Sigmoid colon (tissue), 7 donors: ENCODE measurements at places on chromosomes 1 and 21. TPM values are rescaled to one million over a fixed set of nuclear protein-coding genes. Genes with fewer than 3 reads are reported as not detected.
A peak's percentile ranks its signal among the peaks of the same experiment; 100 is the strongest.

The TRNAU1AP gene
- total RNA-seq = 26.8 TPM

DNA sequence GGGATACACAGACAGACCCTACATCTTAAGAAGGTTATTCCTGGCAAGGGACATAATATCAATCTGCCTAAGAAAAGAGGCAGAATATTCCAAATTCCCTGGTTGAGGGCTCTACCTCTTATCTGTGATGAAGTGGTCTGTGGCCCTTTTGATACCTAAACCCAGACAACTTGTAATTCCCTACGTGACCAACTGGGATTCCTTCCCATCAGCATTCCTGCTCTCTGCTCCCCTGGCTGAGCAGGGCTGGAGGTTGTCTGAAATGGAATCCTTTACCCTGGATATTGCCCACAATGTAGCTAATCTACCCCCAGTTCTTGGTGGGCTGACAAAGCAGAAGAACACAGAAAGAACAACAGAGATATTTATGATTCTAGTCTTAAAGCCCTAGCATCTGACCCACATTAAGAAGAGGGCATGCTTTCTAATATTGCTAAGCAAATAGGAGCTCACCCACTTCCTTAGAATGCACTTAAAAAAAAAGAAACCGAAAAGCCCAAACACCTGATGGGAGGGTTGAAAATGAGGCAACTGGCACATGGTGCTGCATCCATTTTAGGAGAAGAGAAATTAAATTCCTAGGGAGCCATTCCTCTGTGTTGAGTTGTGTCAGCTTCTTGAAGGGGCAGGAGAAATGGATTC lies 36.8 kb downstream of the GADD45A start:
- no peaks in the 10 kb centered on the region for H3K36me3 ChIP-seq
- DNase-seq = no peak
- H3K27me3 ChIP-seq = no peaks in the 10 kb centered on the region
- no peak overlapping the region for H3K4me3 ChIP-seq
- no peak overlapping the region for H3K27ac ChIP-seq

The KCNJ15 gene
- total RNA-seq = not detected

DNA sequence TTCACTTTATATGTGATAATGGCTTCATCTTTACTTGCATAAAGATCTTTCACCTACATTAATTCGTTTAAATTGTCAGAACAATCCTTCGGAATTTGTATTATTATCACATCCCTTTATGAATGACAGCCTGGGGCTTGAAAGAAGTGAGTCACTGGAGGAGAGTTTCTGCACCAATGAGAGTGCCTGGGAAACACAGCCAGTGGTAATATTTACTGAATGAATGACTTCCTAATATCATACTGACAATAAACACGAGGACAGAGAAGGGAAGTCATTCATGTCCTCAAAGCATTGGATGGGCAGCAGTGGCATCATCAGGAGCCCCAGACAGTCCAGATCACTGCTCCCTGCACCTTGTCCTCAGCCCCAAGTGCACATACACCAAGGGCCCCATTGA lies 40.7 kb upstream of the PDE4B start:
- no peaks in the 10 kb centered on the region for H3K36me3 ChIP-seq
- DNase-seq = no peak
- no peaks in the 10 kb centered on the region for H3K4me1 ChIP-seq
- no peak overlapping the region for H3K27ac ChIP-seq
- no peaks in the 10 kb centered on the region for H3K27me3 ChIP-seq
- H3K4me3 ChIP-seq = no peak overlapping the region

The RNF186 gene
- total RNA-seq = not detected

The HSD11B1 gene
- total RNA-seq = 3.9 TPM

GRCh38 chr1:245690156-245690690 lies 535.4 kb downstream of the KIF26B start:
- H3K36me3 ChIP-seq = no peaks in the 10 kb centered on the region
- H3K27ac ChIP-seq = no peak overlapping the region
- DNase-seq = no peak
- H3K27me3 ChIP-seq = no peaks in the 10 kb centered on the region
- no peaks in the 10 kb centered on the region for H3K4me1 ChIP-seq
- no peak overlapping the region for H3K4me3 ChIP-seq

DNA sequence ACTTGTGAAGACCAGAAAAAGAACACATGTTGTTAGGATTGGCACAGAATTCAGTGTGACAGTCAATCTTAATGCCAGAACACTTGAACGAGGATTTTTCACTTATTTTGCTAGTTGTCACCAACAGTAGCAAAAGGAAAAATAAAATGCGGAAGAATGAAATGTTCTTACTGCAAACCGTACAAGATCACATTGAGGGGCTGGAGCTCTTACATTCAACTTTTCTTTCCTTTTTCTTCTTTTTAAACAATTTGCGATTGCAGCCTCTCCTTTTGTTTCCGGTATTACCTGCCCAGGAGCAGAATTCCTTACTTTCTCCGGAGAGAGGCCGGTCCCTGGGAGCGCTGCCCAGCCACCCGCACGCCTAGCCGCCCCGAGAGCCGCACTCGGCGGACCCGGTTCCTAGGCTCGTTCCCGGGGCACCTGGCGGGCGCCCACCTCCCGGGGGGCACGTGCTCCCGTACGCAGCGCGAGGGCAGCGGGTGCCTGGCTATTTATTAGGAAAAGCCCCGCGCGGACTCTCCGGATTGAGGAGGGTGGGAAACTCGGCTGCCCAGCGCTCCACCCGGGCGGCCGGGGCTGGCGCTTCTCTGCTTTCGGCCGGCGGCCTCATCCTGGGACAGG lies 1.2 kb upstream of the CAMTA1 start:
- H3K4me3 ChIP-seq = peak overlapping the region; percentile 73
- peak overlapping the region; percentile 100 for H3K27ac ChIP-seq
- no peaks in the 10 kb centered on the region for H3K36me3 ChIP-seq

- H3K4me1 ChIP-seq = no peaks in the 10 kb centered on the region
- H3K4me3 ChIP-seq = no peak overlapping the region
- no peak overlapping the region for H3K27ac ChIP-seq
- DNase-seq = no peak
- H3K27me3 ChIP-seq = no peaks in the 10 kb centered on the region
These were observed 73.7 kb upstream of the APOBEC4 start for GRCh38 chr1:183726825-183727224.

- no peaks in the 10 kb centered on the region for H3K36me3 ChIP-seq
- H3K4me3 ChIP-seq = no peak overlapping the region
- DNase-seq = no peak
- H3K27me3 ChIP-seq = no peaks in the 10 kb centered on the region
- H3K27ac ChIP-seq = no peak overlapping the region
- no peaks in the 10 kb centered on the region for H3K4me1 ChIP-seq
These were observed 120.7 kb upstream of the ZC3H11B start for GRCh38 chr1:219733511-219734174.

The UCK2 gene
- total RNA-seq = 15.3 TPM

- H3K4me1 ChIP-seq = no peaks in the 10 kb centered on the region
- no peaks in the 10 kb centered on the region for H3K36me3 ChIP-seq
- H3K4me3 ChIP-seq = no peak overlapping the region
These were observed 11.3 kb upstream of the DIPK1A start for GRCh38 chr1:92972409-92973129.

DNA sequence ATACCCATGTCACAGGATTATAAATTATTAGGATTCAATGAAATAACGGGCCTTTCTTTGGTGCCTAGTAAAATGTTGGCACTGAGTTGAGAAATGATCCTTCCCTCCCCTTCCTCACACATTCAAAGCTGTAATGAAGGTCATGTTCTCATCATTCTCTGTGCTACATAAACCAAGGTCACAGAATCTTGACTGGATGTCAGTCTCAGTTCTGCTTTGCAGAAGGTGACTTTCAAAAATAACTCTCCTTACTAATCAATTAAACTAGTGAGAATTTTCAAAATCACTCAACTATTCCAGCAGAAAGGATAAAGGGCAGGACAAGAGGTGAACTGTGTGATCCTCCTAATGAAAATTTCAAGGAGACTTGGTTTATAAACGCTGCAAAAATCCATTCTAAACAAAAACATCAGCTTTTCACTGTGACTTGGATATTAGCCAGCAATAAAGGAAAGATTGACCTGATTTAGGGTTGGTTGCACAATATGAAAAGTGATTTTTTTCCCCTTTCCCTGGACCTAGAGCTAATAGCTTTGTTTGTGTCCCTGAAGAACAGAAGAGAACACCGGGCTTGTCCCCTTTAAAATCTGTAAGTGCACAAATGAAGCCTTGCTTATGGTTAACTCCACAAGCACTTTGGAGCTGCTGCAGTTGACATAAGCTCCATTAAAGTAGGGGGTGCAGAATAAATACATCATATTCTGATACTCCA lies 120.1 kb downstream of the SEC16B start:
- no peaks in the 10 kb centered on the region for H3K4me1 ChIP-seq
- no peaks in the 10 kb centered on the region for H3K36me3 ChIP-seq
- no peak for DNase-seq

The FBXO42 gene
- total RNA-seq = 23.7 TPM

DNA sequence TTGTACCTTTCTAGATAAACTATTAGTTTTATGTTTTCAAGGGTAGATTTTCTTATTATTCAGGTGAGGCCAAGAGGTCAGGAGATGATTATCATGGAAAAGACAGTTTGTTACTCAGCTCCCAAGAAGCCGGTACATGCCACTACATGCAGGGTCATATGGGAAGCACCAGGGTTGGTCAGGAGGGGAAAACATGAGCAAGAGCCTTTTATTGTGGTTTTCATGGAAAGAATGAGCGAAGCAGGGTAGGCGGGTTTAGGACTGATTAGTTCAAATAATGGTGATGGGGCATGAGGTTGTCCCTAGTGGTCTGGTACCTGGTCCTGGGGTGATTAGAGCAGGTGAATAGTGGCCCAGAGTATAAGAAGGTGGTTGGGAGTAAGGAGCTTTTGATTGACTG lies 189.9 kb downstream of the APP start:
- no peak for DNase-seq
- H3K36me3 ChIP-seq = no peaks in the 10 kb centered on the region
- H3K27me3 ChIP-seq = no peaks in the 10 kb centered on the region
- no peaks in the 10 kb centered on the region for H3K4me1 ChIP-seq
- H3K4me3 ChIP-seq = no peak overlapping the region

GRCh38 chr1:65079941-65080340 lies 68.1 kb upstream of the AK4 start:
- H3K4me1 ChIP-seq = no peaks in the 10 kb centered on the region
- H3K4me3 ChIP-seq = no peak overlapping the region
- H3K27me3 ChIP-seq = no peaks in the 10 kb centered on the region
- no peak for DNase-seq
- no peaks in the 10 kb centered on the region for H3K36me3 ChIP-seq

DNA sequence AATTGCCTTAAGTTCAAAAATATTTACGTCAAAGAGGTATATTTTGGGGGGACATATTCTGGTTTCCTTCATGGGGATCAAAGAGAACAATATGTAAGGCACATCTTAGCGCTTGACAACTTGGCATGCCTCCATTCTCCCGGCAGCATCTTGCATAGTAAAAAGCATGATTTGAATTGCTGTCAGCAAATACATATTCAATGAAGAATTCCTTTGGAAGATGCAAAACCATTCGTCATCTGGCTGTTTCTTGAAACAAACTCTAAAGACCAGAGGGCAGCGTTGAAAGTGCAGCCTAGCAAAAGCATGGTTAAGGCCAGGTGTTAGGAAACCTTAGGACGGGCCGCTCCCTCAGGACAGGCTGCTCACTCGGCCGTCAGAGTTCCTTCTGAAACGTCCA lies 3.4 kb upstream of the PIK3CD start:
- DNase-seq = no peak
- peaks cover 17% of the 10 kb centered on the region for H3K4me1 ChIP-seq
- H3K36me3 ChIP-seq = no peaks in the 10 kb centered on the region
- no peak overlapping the region for H3K4me3 ChIP-seq
- H3K27me3 ChIP-seq = peaks cover 28% of the 10 kb centered on the region
- no peak overlapping the region for H3K27ac ChIP-seq

The RHCE gene
- total RNA-seq = not detected

DNA sequence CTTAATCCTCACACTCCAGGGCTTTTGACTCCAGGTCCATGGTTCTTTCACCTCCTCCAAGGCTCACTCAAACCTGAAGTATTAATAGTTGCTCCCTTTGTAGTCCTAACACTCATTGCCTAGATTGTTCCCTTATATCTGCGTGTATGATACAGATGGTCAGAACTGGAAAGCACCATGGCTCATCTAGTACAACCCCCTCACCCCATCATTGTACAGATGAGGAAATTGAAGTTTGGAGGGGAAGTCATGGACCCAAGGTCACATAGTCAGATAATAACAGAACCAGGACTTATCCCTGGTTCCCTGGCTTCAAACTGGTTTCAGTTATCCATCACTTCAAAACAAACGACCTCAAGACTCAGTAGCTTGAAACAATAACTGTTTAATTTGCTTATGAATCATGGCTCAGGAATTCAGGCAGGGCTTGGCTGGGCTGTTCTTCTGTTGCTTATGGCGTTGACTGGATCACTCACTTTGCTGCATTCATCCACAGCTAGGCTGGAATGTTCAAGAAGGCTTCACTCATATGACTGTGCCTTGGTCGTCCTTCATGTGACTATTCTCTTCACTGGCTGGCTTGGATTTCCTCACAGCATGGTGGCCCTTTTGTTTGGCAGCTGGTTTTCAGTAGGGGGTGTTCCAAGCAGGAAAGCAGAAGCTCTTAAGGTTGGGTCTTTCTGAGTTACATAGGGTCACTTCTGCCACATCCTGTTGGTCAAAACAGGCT lies 5.0 kb downstream of the NOS1AP start:
- H3K4me3 ChIP-seq = no peak overlapping the region
- no peak for DNase-seq
- H3K27me3 ChIP-seq = no peaks in the 10 kb centered on the region
- no peak overlapping the region for H3K27ac ChIP-seq

The SLAMF6 gene
- 0.41 TPM for total RNA-seq

- no peaks in the 10 kb centered on the region for H3K4me1 ChIP-seq
- no peak for DNase-seq
- H3K36me3 ChIP-seq = no peaks in the 10 kb centered on the region
These were observed 51.5 kb upstream of the ATP5PO start for GRCh38 chr21:33967086-33967571.

DNA sequence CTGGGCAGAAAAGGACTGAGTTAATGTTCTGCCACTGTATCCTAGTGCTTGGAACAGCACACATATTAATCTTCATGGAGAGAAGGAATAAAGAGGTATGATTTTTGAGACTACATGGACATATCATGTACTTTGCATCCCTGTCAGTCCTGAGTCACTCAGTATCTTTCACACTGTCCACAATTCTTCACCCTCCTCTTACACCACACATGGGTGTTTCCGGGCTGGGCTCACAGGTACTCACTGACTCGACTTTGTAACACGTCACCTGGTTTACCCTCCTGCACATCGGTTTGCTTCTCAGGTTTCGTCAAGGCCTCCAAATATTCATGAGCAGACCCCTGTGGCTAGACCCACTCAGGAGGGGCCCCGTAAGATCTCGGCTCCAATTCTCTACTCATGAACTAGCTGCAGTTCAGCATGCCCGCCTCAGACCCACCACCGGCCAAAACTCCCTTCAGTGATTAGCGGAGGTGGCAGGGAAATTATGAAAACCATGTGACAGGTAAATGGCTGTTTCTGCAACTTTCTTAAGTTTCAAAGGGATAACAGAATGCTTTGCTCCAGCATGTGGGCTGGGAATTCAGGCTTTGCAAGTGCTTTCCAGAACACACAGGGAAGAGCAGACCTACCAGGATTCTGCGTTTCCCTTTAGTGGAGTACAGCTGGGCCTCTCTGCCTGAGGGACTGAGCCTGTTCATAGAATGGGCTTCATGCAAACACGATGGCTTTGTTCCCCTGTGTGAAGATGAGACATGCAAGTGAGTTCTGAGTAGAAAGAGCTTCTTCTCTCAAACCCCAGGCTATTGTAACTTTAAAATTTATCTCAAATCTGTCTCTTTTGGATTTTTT lies 31.3 kb upstream of the TRABD2B start:
- no peaks in the 10 kb centered on the region for H3K4me1 ChIP-seq
- H3K4me3 ChIP-seq = no peak overlapping the region
- no peaks in the 10 kb centered on the region for H3K36me3 ChIP-seq
- H3K27ac ChIP-seq = no peak overlapping the region
- no peaks in the 10 kb centered on the region for H3K27me3 ChIP-seq
- DNase-seq = no peak
